ENCODE measurements at places on chromosomes 12 and 14.
A peak's percentile ranks its signal among the peaks of the same experiment; 100 is the strongest.

- no peak for DNase-seq
Observed at GRCh38 chr12:12689647-12690300, 6.2 kb downstream of the GPR19 start.

- DNase-seq = no peak
Observed at GRCh38 chr14:51185754-51186153, 54.3 kb upstream of the TMX1 start.

GRCh38 chr14:23406244-23406643 is 1.8 kb downstream of the MYH6 start:
- no peak for DNase-seq

DNA sequence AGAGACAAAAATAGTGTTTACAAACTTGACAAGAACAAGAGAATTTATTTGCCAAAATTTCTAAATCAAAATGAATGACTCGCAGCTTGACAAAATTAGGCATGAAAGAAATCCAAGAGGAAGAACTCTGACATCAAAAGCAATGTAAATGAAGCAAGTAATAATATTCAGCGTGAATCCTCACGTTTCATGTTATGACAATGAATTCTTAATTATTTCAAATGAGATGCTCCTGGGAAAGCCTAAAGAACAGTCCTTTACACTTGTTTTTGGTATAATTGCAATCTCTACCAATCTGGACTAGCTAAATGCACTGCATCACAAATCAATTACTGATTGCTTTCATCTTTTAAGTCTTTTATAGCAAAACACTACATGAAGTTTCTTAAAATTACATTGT is 29.1 kb downstream of the PIK3C2G start:
- no peak for DNase-seq

DNA sequence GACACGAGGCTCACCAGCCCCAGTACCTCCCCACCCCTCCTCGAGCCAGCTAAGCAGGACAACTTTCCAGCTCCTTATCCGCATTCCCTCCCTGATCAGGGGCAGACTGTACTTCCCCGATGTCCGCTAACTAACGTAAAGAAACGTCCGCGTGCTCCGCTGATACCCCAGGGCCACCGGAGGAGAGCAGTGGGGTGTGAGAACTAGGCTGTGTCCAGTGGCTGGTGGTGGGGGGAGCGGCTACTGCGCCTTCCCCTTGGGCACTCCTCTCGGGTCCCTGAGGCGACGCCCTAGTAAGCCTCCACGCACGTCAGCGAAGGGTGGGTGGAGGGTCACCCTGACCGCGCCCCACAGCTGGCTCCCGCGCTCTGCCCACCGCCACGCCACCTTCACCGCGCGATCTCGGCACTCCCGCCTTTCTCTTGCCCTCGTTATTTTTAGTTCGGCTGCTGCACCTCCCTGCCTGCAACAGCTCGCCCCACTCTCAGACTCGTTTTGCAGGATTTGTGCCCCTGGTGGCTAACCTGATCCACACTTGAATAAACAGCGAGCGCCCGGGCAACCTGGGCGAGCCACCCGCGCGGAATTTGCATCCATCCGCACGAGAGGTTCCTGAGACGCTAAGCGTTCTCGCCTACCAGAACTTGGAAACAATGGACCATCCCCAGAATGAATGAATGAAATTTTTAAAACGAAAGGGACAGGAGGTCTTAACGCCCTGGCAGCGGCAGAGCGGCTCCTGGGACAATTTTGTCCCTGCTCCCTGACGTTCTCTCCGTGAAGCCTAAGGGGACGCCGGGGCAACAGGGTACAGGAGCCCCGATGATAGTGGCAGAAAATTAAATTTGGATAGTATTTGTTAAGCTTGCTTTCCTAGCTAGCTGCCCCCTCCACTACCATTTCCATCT is 6.9 kb upstream of the BMP4 start:
- DNase-seq = no peak

GRCh38 chr12:30988086-30988485 is 61.5 kb downstream of the TSPAN11 start:
- DNase-seq = no peak

DNA sequence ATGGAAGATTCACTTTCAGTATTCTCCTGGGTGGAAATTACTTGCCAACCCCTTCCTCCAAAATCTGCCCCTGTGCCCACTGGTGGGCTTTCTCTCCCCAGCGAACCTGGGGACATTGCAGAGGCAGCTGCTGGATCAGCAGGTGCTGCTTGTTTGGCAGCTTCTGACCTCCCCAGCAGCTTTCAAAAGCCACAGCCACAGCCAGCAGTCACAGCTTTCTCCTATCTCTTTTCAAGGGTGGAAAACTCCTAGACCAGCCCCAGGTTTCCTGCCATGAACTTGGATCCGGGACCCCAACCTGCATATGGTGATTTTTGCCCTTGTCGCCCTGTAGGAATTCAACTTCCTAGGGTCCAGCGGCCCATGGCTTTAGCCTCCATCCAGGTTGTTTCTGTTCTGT is 330.8 kb downstream of the ADAMTS20 start:
- DNase-seq = no peak

DNA sequence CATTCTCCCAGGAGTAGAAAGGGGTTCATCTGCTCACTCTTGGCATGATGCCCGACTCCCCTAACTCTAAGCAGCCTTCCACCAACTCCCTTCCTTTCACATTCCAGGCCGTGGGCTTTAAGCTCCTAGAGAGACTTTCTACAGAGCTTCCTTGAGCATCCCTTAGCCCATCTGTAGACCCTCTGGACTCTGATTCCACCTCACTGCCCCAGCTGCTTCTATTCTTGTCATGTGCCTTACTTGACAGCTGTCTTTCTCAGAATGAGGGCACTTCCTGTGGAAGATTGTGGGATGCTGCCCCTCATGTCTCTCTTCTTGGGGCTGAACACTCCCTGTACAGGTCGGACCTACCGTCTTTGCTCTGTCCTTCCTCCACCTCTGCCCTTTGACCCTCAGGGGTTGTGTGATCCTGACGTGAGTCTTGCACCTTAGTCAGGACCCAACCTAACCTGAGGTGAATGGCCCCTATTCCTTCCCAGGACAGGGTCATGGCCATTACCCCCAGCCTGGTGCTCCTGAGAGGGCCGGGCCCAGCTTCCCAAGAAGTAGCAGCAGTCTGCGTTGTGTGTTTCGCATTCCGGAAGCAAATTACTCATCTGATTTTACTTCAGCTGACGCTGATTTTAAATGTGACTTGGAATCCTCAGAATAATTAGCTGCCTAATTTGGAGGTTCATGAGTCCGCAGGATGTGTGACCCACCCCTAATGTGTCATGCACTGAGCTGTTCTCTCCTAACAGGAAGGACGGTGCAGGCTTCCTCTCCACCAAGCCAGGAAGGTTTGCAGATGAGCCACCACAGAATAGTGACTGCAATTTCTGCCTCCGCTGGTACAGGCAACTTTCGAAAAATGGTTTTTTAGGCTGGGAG is 2.7 kb upstream of the GALNT6 start:
- peak; percentile 32 for DNase-seq

DNA sequence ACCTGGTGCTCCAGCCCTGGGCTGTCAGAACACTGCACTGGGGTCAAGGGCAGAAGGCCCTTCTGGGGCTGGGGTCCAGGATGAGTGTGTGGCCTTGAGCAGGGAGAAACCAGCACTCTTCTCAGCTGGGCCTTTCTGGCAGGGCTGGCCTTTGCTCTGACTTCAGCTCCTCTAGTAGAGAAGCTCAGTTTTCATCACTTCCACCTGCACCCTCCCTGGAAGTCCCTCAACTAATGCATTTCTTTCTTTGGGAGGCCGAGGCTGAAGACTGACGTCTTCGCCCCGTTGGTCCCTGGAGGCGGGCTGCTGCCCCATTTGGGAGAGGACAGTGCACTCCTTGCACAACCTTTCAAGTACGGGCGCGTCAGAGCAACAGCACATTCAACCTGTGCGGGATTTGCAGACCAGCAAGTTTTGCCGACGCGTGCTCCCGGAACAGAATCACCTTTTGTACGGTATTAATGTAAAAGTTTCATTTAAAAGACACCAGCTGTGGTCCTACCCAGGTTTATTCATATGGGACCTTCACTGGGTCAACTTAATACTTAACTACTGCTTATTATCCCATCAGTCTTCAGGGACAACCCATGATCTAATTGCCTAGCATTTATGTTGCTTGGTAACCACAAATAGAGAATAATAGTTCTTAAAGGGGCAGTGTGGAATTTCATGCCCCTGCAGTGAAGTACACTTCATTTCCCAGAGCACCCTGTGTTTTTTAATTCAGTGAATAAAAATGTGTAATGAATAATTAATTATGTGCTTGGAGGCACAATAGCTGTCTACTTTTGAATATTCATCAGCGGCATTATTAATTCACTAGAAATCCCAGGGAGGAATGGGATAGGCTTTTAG is 134.8 kb upstream of the VRK1 start:
- DNase-seq = no peak
